ENCODE measurements at places on chromosomes 11 and 22. TPM values are rescaled to one million over a fixed set of nuclear protein-coding genes. Genes with fewer than 3 reads are reported as not detected.

The CFAP300 gene
- total RNA-seq: not detected

The PNPLA2 gene
- 44.4 TPM for total RNA-seq

The OR2D2 gene
- total RNA-seq: 0.19 TPM

The IGLL5 gene
- total RNA-seq: not detected

The CRYBB2 gene
- not detected for total RNA-seq

The NLRP14 gene
- under 0.01 TPM for total RNA-seq

The PIK3IP1 gene
- total RNA-seq: 14.7 TPM

The KCNJ5 gene
- total RNA-seq: 0.16 TPM

The APOA1 gene
- not detected for total RNA-seq

The SLC36A4 gene
- total RNA-seq: 9.9 TPM

The OLFML1 gene
- 0.06 TPM for total RNA-seq

The OOSP2 gene
- total RNA-seq: not detected

The CHRNA10 gene
- 0.94 TPM for total RNA-seq

The OR8G5 gene
- not detected for total RNA-seq

The BDNF gene
- 0.88 TPM for total RNA-seq
